ENCODE measurements at places on chromosomes 6 and 20.

DNA sequence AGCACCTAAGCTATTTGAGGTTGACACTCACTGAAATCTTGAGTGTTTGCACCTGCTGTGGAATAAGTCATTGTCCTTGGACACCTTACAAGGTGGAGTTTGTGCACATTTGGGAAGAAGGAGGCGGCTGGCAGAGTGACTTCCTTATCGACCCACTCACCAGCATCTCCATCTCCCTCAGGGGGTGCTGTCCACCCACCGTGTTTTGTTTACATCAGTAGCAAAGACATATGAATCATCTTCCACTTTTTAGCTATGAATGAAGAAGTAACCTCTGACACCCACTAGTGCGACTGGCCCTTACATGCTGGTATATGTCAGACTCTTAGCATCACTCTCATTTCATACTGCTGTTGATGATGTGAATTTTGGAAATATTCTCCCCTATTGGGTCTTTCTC lies 119.5 kb upstream of the SGK1 start:
- no peak for DNase-seq

- no peak for DNase-seq
Observed at GRCh38 chr6:44192428-44193041, 24.2 kb upstream of the MYMX start.

DNA sequence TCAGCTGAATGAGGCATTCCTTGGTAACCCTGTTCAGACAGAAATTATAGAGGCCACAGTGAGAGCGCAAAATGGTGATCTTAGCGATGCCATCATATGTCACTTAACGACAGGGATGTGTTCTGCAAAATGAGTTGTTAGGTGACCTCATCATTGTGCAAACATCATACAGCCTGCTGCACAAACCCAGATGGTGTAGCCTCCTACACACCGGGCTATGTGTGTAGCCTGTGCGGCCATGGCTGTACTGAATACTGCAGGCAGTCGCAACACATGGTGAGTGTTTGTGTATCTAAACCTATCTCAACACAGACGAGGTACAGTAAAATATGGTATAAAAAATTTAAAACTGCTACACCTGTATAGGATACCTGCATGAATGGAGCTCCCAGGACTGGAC lies 234.1 kb upstream of the PMEPA1 start:
- DNase-seq = no peak

- DNase-seq = no peak
Observed at GRCh38 chr20:2869381-2869780, 3.9 kb upstream of the PTPRA start.

GRCh38 chr6:19929312-19929711 lies 92.1 kb downstream of the ID4 start:
- no peak for DNase-seq

DNA sequence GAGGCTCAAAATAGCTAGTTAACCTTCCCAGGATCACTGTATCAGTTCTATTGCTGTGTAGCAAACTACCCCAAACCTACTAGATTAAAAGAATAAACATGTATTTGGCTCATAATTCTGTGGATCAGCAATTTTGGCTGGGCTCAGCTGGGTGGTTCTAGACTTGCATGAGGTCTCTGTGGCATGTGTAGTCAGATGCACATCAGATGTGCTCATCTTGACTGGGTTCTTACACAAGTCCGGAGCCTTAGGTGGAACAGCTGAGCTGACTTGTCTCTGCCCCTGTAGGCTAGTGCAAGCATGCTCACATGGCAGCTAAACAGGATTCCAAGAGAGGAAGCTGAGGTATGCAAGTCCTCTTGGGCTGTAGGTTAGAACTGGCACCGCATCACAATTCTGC lies 173.2 kb upstream of the PRND start:
- DNase-seq = no peak

- DNase-seq = no peak
Observed at GRCh38 chr20:20020908-20021307, 3.7 kb downstream of the NAA20 start.

GRCh38 chr6:69801711-69802110 lies 4.9 kb upstream of the LMBRD1 start:
- DNase-seq = no peak

- DNase-seq = no peak
Observed at GRCh38 chr6:115137910-115138309, 795.1 kb upstream of the HS3ST5 start.

DNA sequence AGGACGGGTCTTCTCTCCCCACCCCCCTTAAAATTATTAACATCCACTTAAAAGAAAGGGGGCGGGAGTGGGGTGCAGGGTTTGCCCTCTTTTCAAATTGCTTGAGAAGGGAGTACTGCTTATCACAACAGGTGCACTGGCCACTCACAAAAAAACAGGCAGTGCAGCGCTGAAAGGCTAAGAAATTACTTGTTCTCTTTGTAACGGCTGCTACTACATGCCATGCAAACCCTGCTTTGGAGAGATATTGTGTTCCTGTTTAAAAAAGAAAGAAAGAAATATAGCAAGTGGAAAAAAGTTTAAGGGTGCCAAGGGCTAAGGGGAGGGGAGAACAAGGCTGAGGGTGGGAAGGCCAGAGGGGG lies 312.7 kb upstream of the JARID2 start:
- DNase-seq = no peak

DNA sequence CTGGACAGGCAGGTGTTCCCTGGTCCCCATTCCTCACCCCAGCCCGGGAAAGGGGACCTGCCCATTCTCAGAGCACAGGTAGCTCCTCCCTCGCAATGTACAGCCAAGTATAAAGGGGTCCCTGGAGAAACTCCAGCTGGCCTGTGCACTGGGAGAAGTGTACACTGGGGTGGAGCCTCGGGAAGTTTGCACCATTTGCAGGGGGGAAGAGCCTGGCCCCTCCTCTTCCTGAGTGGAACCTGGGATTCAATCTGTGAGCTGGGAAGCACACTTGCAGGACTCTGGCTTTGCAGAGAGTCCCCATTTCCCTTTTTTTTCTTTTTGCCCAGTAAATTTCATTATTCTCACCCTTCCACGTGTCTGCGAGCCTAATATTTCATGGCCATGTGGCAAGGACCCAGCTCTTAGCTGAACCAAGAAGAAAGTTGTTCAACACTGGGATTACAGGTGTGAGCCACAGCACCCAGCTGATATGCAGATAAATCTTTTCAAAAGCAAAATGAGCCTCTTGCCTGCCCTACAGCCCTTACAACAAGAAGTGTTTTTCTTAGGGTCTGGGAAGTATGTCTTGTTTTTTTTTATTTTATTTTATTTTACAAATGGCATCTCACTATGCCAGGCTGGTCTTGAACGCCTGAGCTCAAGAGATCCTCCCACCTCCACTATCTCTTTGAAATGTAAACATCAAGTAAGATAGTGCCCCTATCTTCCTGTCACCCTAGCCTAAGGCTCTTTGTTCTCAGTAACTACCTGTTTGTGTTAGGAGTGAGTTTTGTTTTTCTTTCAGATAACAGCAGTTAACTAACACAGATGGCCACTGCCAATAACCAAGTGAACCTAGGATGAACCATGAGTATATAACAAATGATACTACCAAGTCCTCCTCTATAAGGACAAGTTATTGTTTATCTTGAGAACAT lies 9.3 kb upstream of the RNGTT start:
- DNase-seq = no peak

GRCh38 chr20:57464642-57465211 lies 60.2 kb downstream of the CTCFL start:
- DNase-seq = no peak

- DNase-seq = no peak
Observed at GRCh38 chr6:75975904-75976303, 96.6 kb downstream of the IMPG1 start.

GRCh38 chr20:707451-708110 lies 32.0 kb upstream of the SCRT2 start:
- DNase-seq = no peak

GRCh38 chr6:160586374-160586773 lies 77.7 kb downstream of the LPA start:
- no peak for DNase-seq

GRCh38 chr6:315921-316752 lies 23.9 kb downstream of the DUSP22 start:
- DNase-seq = no peak

DNA sequence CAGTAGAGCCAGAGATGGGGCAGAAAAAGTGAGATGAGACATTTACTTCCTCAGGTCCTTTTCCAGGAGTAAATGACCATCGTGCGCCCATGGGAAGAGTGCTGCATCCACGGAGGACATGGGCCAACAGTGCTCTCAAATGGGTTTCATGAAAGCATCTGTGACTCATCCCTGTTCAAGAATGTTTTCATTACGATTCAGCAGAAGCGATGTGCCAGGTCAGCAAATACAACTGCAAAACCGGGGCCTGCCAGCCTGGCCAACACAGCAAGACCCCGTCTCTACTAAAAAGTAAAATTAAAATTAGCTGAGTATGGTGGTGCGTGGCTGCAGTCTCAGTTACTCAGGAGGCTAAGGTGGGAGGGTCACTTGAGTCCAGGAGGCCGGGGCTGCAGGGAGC lies 125.1 kb downstream of the LY86 start:
- DNase-seq = no peak

DNA sequence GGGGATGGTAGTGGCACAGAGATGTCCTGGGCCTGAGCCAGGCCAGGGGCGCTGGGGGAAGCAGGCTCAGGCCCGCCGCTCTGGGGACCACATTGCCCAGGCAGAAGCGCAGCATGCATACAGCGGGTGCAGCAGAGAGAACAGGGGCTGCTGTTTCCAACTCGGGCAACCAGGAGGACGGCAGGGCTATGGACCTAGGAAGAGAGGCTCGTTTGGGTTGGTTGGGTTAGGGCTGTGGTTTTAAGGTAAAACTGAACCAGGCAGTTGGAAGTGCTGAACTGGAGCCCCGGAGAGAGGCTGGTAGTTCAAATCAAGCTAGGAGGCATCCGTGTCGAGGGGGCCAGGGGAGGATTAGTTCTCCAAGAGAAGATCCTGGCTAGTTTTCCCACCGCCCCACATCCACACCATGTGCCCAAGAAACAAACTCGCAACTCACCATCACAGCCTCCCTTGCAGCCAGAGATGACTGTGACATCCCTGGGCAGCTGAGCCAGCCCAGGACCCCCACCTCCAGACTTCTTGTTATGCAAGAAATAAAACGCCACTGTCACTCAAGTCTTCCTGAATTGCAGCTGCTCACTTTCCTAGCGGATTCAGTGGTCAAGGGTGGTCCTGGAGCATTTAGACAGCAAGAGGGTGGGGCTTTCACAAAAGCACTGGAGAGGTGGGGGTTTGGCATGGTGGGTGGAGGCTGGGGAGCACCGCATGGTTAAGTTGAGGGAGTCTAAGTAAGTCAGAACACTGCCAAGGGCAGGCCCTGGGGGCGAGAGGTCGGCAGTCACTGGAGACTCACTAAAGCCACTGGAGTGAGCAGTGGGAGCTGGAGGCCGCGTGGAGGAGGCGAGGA lies 161.2 kb downstream of the GRM4 start:
- no peak for DNase-seq
